ENCODE measurements at places on chromosomes 12 and 14. TPM values are rescaled to one million over a fixed set of nuclear protein-coding genes. Genes with fewer than 3 reads are reported as not detected.

Gene MANSC4
- not detected for polyA plus RNA-seq

Gene KRT82
- polyA plus RNA-seq = not detected

Gene KRT77
- polyA plus RNA-seq = 0.02 TPM

Gene ASCL1
- 0.12 TPM for polyA plus RNA-seq

Gene IFNG
- polyA plus RNA-seq = not detected

Gene MGST1
- polyA plus RNA-seq = 268 TPM

DNA sequence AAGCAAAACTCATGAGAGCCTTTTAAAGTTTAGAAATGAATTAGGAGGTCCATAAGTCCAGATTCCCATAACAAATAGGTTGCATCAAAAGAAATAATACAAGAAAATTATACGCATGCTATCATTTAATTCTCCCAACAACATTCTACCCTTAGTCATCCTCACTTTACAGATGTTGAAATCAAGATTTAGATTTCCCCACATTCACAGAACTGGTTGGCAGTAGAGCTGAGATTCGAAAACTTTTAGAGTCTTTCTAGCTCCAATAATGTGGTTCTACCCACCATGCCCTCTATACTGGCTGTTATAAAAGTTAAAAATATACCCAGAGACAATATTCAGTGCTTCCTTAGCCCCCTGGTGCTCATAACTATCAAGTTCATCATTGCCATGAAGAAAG lies 56.6 kb upstream of the METAP2 start:
- no peak for DNase-seq

DNA sequence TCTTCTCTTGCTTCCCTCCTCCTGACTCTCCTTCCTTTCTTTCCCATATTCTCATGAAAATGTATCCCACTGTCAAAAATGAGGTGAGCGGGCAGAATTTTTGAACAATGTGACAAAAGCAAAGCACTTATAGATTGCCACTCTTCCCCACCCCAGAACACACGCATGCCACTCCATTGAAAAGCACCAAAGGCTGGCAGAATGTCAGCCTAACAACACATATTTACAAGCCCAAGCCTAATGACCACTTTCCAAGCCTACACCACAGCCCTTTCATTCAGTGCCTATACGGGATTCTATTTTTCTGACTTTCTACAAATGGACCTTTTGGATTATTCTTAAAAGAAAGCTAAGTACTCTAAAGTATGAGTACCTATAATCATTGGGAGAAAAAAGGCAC lies 62.9 kb upstream of the METAP2 start:
- no peak for DNase-seq

DNA sequence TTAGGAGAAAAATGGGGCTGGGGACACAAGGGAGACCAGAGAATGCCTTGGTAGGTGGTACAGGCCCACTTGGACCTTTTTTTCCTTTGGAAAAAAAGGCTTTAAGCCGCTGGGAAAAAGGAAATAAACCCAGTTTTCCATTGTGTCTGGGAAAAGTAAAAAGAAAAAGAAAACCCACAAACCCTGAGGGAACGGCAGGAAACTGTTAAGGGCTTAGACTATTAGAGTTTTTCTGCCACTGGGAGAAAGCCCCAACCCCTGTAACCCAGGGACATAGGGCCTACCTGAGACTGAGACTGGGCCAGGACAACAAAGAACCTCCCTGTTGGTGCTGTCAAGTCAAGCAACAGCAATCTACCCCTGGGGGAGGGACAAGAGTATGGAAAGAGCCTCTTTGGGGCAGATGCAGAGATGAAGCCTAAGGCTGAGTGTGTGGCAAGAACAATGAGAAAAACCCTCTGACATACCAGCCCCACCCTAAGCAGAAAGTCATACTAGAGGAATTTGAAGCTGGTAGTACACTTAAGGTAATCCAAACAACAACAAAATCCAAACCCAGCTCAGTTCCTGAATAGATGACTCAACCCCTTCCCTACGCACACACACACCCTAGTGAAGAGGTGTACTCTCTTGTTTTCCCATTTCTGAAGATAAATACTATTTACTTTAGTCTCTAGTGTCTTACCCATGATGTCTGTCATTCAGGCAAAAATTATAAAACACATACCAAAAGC lies 22.8 kb downstream of the ATF1 start:
- DNase-seq = no peak

DNA sequence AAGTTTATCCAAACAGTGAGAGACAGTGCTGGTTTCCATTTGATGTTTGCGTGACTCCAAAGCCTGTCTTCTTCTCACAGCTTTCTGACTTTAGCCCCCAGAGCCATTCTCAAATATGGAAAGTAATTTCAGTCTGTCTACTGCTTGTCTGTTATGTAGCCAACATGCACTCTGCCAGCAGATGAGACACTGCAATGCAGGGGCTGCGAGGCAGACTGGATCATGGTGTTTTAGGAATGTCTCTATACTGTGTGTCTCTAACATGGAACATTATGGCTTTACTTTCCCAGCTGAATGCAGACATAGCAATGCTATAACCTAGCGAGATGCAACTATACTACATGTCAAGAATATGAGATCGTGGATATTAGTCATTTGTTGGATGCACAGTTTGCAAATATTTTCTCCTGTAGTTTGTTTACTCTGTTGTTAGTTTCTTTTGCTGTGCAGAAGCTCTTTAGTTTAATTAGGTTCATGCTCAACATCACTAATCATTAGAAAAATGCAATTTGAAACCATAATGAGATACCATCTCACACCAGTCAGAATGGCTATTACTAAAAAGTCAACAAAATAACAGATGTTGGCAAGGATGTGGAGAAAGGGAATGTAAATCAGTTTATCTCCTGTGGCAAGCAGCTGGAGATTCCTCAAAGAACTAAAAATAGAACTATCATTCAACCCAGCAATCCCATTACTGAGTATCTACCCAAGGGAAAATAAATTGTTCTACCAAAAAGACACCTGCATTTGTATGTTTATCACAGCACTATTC lies 235.8 kb upstream of the TMTC1 start:
- no peak for DNase-seq

DNA sequence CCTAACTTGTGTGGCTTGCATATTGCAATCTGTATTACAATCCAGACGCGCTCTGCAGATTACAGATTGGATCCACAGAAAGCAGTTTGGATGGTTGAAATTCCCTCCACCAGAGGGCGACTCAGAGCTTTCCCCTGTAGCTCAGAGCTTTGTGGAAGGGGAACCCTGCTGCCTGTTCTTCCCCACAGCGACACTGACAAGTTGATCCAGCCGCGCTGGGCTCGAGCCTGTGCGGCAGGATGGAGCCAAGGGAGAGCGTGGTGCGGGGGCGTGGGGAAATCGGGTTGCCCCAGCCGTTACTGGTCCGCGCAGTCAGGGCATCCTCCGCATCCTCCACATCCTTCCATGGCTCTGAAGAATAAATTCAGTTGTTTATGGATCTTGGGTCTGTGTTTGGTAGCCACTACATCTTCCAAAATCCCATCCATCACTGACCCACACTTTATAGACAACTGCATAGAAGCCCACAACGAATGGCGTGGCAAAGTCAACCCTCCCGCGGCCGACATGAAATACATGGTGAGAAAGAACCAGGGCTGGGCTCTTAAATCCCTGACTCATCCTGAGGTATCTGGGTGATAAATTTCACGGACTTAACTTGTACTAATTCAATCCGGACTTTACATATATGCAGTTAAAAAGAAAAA lies at the start of gene GLIPR1L1:
Gene GLIPR1L1, plus strand, starts transcription at position 287 of the 647 bp plus-strand sequence. Its CDS starts 59 bp downstream, at position 346.
- DNase-seq = peak; percentile 86

DNA sequence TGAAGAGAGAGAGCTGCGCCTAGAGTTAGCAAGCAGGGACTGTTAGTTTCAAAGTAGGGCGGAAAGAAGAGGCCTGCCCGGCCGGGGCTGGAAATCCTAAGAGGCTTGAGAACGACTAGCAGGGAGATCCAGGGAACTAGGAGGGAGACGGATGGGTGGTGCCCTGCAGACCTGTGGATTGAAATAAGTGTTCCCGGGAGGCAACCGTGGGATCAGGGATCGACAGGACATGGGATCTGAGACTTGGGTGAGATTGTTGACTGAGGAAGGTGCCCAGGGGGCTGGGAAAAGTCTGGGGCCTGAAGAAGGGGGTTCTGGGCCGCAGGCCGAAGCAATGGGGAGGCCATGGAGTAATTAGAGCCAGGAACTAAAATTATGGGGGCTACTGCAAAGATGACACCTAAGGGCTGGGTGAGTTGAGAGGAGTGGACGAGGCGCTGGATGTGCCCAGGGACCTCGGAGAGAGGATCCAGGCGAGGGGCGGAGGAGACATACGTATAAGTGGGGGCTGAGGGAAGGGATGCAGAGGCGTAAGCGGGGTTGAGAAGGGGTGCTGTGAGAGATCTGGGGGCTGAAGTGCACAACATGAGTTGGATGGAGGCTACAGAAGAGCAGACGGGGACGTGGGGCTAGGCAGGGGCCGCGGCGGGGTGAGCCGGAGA lies 635 bp downstream of the LTA4H start:
- DNase-seq = no peak

DNA sequence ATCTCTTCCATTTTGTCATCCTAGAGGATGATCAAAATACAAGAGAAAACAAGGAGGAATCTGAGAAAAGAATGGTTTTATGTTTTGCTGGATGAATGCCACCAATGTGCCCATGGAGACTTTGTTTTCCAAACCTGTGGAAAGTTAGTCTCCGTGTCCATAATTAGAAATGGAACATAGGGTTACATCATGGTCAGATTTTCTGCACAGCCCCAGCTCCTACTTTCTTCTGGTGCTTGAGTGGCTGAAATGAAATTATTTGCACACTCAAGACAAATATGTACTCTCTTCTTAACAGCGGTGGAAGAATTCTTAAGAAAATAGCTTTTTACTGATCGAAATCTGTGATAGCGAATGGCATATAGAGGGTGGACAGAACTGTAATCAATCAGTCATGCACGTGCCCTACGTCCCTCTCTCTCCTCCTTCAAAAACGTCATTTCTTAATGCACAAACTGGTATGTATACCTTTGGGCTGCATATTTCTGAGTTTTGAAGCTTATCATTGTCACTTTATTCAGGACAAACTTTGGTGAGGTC lies 825.2 kb downstream of the AACS start:
- DNase-seq = no peak

GRCh38 chr12:96766232-96766631 lies 140.8 kb upstream of the NEDD1 start:
- DNase-seq = no peak

DNA sequence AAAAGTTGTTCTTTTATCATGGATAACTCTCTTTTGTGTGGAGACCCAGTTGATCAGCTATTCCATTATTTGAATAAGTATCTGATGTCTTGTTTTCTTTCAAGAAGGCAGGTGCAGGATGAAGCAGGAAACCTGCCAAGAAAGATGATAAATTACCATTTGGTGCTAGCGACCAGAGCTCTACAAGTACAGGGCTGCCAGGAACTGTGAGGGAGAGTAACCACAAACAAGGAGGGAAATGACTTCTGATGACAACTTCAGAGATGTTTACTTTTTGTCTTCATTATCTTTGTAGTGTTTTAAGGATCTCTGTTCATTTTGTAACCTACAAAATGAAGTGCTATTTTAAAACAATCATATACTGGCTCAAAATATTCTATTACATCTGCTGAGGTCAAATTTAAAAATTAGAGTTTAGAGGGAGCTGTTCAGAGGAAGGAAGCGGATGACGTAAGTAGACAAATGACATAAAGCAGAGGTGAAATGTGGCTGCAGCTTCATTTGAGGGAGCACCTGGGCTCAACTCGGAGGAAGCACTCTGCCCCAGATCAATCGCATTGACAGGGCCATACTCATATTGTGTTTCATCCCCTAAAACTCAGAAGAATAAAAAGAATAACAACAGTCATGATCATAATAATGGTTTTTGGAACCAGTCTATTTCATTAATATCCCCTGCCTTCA lies 226.8 kb downstream of the C12orf42 start:
- no peak for DNase-seq

GRCh38 chr14:98927986-98928385 lies 344.0 kb downstream of the BCL11B start:
- no peak for DNase-seq

- DNase-seq = no peak
Observed at GRCh38 chr12:93336291-93336741, 41.4 kb upstream of the NUDT4 start.

DNA sequence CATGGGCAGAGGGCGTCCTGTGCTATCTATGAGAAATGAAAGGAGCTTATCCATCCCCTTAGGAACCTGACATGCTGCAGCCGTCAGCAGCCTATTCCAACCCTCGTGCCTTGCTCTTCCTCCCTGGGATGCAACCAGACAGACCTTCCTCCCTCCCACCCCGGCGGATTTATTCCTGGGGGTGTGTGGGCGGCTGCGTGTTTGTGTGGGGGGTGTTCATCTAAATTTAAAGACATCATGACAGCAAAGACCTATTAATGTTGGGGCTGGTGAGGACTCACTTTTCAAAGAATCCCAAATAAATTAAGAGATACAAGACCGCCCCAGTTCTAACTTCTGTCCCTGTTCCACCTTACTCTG lies 52.0 kb downstream of the WSCD2 start:
- DNase-seq = no peak

DNA sequence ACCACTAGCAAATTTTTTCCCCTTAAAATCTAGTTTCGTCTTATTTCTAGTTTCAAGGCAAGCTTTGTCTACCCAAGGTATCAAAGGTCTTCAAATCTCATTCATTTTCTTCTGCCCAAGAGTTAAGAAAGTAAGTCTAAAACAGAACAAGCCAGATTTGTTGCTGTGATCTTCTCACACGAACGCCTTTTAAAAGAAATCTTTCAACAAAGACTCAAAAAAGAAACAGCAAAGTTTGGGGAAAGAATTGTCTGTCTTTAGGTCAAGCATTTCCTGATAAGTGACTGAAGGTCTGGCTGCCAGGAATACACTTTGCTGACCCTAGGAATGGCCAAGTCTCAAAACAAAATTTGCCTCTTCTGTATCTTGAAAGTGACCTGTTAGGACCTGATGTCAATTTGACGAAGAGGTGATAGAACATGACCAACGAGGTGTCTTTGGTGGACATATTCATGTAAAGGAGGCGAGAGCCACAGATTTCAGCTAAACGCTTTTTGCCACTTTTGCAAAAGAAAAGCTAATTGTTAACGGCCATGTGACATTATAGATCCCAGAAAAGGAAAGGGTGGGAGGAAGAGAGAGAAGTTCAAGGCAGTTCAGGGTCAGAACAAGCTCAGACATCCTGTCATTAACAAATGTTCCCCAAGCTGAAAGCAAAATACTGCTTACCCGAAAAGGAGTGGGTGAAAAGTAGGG lies 1.7 kb downstream of the CDK17 start:
- no peak for DNase-seq

DNA sequence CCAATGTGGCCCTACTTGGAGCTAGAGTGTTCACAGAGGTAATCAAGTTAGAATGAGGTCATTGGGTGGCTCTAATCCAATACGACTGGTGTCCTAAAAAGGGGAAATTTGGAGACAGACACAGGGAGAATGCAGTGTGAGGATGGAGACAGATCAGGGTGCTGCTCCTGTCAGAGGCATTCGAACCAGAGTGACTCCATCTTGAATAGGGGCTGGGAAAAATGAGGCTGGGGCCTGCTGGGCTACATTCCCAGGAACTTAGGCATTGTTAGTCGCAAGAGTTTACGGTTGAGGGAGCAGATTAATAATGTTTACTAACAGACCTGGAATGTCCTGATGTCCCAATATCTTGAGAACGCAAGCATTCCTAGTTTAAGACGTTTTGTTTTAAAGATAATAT lies 20.2 kb downstream of the TNFAIP2 start:
- DNase-seq = no peak
